Activated T-helper 1 cell treated with Interleukin-2 at 50 U/mL for 16 hours (primary cell): ENCODE measurements at places on chromosomes 12 and 14.

- DNase-seq = no peak
Measured at GRCh38 chr14:33596211-33597080, 354.4 kb downstream of the EGLN3 start.

DNA sequence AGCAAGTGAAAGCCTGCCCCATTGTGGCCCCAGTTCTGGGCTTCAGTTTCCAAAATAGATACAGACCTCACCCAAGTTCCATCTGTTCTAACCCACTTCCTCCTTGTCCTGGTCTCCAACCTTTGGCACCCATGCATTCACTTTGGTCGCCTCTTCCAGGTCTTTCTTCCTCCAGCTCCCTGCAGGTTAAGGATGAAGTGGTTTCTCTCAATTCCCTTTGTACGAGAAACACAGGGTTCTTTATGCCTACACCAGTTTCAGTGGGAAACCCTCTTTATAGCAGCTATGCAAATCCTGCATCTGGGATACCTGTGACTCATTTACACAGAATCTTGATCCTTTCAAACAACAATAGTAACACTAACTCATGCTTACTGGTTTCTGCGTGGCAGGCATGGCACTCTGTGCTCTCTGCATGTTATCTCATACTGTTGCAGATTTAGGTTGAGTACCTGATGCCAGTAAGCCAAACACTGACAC is 110.6 kb upstream of the AMIGO2 start:
- no peak for DNase-seq

- DNase-seq = no peak
Measured at GRCh38 chr12:129670256-129670920, 233.4 kb downstream of the TMEM132D start.

GRCh38 chr14:66137081-66137480 is 349.1 kb upstream of the CCDC196 start:
- no peak for DNase-seq

DNA sequence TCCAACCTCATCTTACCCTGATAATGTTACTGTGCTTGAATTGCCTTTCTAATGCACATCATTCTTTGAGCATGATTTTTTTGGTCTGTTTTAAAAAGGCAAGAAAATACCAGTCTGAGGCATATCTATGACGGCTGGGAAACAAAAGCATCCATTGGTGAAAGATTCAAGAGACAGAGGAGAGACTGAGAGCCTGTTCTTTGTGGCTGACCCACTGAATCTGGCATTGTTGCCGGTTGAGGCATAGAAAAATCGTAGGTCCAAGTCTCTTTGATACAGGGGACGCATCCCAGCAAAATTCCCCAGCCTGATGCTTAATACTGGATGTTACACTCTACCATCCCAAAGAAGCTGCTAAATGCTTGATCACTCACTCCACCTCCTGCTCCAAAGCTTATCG is 2.9 kb upstream of the KLHL42 start:
- no peak for DNase-seq

GRCh38 chr12:78187741-78188140 is 357.0 kb downstream of the NAV3 start:
- DNase-seq = no peak

DNA sequence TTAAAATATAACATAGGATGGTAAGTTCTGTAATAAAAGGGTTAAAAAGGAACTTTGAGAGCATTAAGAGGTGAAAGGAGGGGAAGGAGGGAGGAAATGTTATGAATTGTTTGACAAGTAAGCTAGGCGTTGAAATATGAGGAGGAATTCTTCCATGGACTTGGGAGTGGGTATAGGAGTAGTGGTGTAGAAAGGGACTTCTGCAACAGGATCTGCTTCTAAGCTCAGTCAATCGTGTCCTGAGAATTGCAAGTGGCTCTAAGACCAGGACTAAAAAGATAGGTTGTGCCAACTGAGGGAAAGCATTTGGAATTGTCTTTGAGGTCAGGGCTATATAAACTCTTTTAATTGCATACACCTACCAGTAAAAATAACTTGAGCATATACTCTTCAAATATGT is 74.1 kb upstream of the SLC38A2 start:
- DNase-seq = no peak

DNA sequence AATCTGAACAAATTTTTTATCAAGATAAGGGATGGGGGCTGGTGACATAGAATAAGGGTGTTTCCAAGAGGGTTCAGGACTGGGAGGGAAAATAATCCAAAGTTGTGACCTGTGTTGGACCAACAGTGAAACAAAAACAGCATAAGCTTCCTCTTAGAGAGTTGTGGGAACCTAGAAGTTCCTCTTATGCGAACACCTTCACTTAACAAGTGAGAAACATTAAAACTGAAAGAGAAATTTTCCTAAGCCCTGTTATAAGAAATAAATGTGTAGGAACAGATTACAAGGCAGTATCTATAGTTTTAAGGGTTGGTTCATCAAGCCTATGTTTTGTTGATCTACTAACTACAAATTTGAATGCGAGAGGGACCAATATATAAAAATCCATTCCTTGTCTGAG is 58.4 kb downstream of the LLPH start:
- no peak for DNase-seq

- DNase-seq = no peak
Measured at GRCh38 chr14:62443796-62444195, 601.5 kb downstream of the KCNH5 start.

DNA sequence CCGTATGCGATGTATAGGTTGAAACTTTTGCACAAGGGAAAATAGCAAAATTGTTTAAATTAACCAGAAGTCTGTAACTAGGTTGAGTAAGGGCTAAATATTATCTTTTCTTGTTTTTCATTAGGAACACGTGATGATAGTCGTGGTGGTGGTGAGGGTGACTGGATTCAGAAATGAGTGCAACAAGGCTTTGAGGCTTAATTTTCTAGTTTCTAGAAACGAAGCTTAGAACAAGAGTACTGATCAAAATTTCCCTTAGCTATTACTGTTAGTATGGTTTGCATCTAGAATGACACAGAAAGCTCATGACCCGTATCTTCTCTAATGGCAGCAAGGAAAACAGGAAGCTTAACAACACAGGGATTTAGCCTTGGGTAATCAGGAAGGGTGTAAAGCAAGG is 7.0 kb downstream of the SLIRP start:
- no peak for DNase-seq

- DNase-seq = no peak
Measured at GRCh38 chr12:51082561-51083125, 753 bp downstream of the CSRNP2 start.

DNA sequence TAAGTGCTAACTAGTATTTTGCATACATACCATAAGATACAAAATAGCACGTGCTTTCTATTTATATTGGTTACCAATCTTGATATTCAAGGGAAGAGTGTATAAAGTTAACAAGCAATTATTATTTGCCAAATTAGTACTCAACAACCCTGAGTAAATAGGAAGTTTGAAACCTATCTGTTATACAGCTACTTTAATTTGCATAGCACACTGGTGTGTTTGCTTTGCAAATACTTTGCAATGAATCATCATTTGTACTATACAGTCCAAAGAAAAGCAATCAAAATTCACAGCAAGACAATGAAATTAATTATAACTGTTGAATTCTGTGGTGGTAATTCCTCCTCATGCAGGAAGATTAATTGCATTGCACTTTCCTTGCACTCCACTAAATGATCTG is 469.1 kb downstream of the PRKD1 start:
- DNase-seq = no peak

DNA sequence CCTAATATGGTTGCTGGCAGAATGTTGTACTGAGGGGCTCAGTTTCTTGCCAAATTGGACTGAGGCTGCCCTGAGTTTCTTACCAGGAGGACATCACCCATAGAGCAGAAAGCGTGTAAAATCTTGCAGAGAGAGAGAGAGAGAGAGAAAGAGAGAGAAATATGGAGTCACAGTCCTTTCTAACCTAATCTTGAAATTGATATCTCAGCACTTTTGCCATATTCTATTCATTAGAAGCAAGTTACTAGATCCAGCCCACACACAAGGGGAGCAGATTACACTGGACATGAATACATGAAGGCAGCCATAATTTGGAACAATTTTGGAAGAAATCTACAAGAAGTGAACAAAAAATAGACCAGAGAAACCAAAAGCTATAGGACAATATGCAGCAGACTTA is 4.1 kb upstream of the CD163L1 start:
- DNase-seq = no peak

DNA sequence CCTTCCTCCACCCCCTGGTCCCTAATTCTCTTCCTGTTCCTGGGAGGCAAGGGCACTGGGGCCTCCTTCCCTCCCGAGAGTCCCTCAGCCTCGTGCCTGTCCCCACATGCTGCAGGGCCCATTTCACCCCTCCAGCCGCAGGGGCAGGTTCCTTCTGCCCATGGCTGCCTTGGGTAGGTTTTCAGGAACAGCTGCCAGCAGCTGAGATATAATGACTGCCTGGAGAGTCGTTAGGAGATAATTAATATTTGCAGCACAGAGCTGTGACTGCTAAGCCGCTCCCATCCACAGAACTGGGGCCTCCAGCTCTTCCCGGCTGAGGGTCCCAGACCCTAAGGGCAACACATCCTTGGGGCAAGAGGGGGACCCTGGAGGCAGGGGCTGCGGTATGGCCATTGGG is 211.9 kb upstream of the LHX5 start:
- DNase-seq = no peak

GRCh38 chr12:20232931-20233675 is 135.2 kb upstream of the PDE3A start:
- DNase-seq = no peak

DNA sequence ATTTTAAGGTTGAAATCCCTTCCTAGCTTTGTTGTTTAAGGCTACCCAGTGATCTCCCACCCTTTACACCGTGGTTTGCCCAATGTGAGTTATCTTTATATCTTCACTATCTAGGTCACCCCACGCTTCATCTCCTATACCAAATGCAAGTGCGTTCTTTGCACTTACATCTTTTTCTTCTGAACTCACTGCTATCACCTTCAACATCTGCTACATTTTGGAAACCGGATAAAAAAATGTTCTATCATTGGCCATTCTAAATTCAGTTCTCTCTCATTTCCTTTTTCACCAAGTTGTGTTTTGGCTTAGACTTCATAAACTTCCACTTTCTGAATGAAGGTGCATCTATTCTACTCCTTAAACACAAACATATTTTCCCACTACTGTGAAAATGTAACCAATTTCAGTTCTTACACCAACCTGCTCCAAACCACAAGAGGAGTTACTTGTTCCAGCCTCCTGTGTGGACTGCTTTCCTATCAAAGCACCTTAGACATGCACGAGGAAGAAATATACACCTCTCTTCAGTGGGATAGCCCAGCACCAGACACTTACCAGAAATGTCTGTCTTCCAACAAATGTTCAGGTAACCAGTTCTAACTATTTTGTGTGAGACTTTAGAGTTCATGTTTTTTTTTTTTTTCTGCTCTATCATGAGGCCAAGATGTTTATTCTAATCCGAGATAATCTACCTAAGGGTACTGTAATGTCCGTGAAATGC is 21.9 kb downstream of the CLEC9A start:
- no peak for DNase-seq

- no peak for DNase-seq
Measured at GRCh38 chr14:23058654-23059504, 1.6 kb upstream of the CDH24 start.

- DNase-seq = no peak
Measured at GRCh38 chr12:119915894-119916510, 38.9 kb upstream of the CIT start.

DNA sequence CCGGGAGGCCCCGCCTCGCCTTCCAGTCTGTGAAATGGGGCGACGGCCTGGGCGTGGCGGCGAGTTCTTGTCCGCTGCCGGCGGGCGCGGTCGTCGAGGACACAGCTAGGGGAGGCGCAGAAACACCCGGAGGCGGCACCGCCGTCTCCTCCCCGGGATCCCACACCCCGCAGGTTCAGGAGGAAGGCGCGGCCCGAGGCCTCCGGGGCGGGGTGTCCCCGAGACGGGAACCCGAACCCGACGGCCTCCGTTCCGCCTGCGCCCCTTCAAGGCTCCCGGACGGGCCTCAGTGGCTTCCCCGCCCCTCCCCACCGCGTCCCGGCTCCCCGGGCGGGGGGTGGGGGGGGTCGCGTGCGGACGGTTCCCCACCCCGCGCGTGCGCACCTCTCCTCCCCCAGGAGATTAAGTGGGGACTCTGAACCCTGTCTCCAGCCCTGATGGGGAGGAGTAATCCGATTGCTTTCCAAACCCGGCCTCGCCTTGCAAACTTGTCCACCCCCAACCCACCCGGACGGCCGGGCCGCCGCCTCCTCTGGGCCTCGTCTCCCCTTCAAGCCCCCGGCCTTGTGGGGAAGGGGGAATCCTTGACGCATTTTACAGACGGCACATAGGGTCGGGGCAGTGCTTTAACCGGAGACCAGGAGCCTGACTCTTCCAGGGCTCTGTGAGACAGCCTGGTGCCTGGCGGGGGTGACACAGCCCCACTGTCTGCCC is 35.3 kb upstream of the ANKRD9 start:
- DNase-seq = no peak
